ENCODE measurements at places on chromosomes 12 and 14.
A peak's percentile ranks its signal among the peaks of the same experiment; 100 is the strongest.

DNA sequence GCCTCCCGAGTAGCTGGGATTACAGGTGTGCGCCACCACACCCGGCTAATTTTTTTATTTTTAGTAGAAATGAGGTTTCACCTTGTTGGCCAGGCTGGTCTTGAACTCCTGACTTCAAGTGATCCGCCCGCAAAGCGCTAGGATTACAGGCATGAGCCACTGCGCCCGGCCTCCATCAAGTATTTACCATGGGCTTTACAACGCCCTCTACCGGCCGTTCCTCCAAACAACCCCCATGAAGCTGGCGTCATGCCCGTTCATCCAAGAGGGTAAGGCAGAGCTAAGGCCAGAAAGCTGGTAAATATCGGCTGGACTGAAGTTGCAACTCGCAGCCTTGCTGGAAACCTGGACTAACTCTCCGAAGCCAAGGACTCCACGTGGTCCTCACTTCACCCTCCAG, 41.6 kb downstream of the RNF34 start:
- H3K27ac ChIP-seq: no peak overlapping the region
- H3K36me3 ChIP-seq: peaks cover 36% of the 10 kb centered on the region
- no peak overlapping the region for H3K4me3 ChIP-seq
- peaks cover 2% of the 10 kb centered on the region for H3K4me1 ChIP-seq
- no peaks in the 10 kb centered on the region for H3K27me3 ChIP-seq

GRCh38 chr14:68466491-68466977, 326.3 kb downstream of the ZFP36L1 start:
- no peaks in the 10 kb centered on the region for H3K36me3 ChIP-seq
- no peaks in the 10 kb centered on the region for H3K27me3 ChIP-seq
- peaks cover 40% of the 10 kb centered on the region for H3K4me1 ChIP-seq
- DNase-seq: no peak
- no peak overlapping the region for H3K4me3 ChIP-seq
- no peak overlapping the region for H3K27ac ChIP-seq

- H3K27ac ChIP-seq: no peak overlapping the region
- no peaks in the 10 kb centered on the region for H3K36me3 ChIP-seq
- H3K4me1 ChIP-seq: peaks cover 14% of the 10 kb centered on the region
- H3K27me3 ChIP-seq: peaks cover 8% of the 10 kb centered on the region
These were observed 150.7 kb downstream of the CAND1 start for GRCh38 chr12:67419810-67420209.

GRCh38 chr14:21506557-21506956, 4.6 kb downstream of the METTL3 start:
- no peaks in the 10 kb centered on the region for H3K27me3 ChIP-seq
- H3K36me3 ChIP-seq: peaks cover 15% of the 10 kb centered on the region
- no peak overlapping the region for H3K4me3 ChIP-seq

DNA sequence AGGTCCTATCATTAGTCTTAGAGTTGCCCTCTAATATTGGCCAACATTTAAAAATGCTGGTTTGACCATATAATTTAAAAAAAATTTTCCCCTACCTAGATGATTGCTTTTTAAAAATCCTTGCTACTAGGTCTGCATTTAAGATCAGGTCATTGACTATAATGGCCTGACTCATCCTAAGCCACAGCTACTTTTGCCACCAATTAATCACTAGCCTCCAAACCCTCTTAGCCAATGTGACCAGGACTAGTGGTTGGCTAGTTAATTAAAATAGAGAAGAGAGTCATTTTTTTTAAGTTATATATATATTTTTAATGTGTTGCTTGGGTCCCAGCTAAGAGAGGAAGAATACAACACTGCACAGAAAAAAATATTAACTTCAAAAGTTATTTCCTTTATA, 57.5 kb downstream of the SOS2 start:
- H3K36me3 ChIP-seq: peaks cover 12% of the 10 kb centered on the region
- no peak overlapping the region for H3K4me3 ChIP-seq
- no peak for DNase-seq
- no peaks in the 10 kb centered on the region for H3K27me3 ChIP-seq

- no peak overlapping the region for H3K4me3 ChIP-seq
- H3K27me3 ChIP-seq: no peaks in the 10 kb centered on the region
- H3K36me3 ChIP-seq: no peaks in the 10 kb centered on the region
- no peak for DNase-seq
- H3K27ac ChIP-seq: no peak overlapping the region
- no peaks in the 10 kb centered on the region for H3K4me1 ChIP-seq
These were observed 48.9 kb upstream of the PPP1CC start for GRCh38 chr12:110791589-110791988.

- H3K27me3 ChIP-seq: peaks cover 54% of the 10 kb centered on the region
- no peak overlapping the region for H3K4me3 ChIP-seq
- peaks cover 5% of the 10 kb centered on the region for H3K36me3 ChIP-seq
- no peak for DNase-seq
- no peak overlapping the region for H3K27ac ChIP-seq
These were observed 65.5 kb upstream of the PPP4R3A start for GRCh38 chr14:91575469-91576208.

DNA sequence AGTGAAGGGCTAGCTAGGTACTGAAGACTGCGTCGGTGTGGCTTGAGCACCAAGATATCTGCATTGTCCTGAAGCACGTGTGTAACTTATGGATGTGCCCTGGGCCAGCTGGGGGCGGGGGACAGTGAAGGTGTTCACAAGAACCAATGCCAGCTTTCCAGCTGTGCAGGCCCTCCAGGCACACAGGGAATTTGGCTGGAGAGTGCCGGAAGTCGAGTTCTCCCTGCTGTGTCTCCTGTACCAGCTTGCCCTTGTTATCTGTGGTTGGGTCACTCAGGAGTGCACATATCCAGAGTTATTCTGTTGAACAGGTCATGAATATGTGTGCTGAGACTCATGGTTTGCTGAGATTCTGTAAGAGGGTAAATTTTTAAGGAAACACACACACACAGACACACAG, 75.9 kb upstream of the CRY1 start:
- no peak overlapping the region for H3K27ac ChIP-seq
- peaks cover 16% of the 10 kb centered on the region for H3K27me3 ChIP-seq
- no peak for DNase-seq
- H3K36me3 ChIP-seq: no peaks in the 10 kb centered on the region
- H3K4me3 ChIP-seq: no peak overlapping the region

DNA sequence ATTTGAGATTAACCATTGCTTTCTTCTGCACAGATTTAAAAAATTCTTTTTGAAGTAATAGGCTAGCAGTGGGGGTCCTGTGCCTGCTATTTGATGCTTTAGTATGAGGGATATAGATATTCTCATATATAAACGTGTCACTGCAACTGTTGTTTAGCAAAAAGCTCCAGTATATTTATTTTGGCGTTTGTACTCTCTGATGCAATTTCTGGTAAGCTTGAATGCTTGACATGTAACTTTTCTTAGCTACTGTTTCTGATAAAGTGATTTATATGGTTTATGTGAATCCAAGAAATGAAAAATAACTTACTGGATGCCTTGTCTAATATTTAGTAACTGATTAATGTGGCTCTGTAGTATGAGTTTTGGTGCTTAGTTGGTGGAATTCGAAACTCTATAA, 77.1 kb downstream of the TTLL5 start:
- no peak for DNase-seq
- peaks cover 7% of the 10 kb centered on the region for H3K4me1 ChIP-seq
- H3K36me3 ChIP-seq: peaks cover 16% of the 10 kb centered on the region
- no peak overlapping the region for H3K4me3 ChIP-seq
- H3K27ac ChIP-seq: no peak overlapping the region
- H3K27me3 ChIP-seq: no peaks in the 10 kb centered on the region

GRCh38 chr14:61025251-61026223, 44.5 kb downstream of the SLC38A6 start:
- H3K36me3 ChIP-seq: no peaks in the 10 kb centered on the region
- H3K4me1 ChIP-seq: no peaks in the 10 kb centered on the region
- DNase-seq: peak; percentile 14
- H3K27ac ChIP-seq: no peak overlapping the region
- no peaks in the 10 kb centered on the region for H3K27me3 ChIP-seq
- H3K4me3 ChIP-seq: no peak overlapping the region

Data from progenitor cell of endocrine pancreas (in vitro differentiated cells).